HTR-8/SVneo (cell line): ENCODE measurements at places on chromosomes 3 and 15.

GRCh38 chr3:177795216-177795615 lies 597.9 kb upstream of the TBL1XR1 start:
- DNase-seq = no peak

DNA sequence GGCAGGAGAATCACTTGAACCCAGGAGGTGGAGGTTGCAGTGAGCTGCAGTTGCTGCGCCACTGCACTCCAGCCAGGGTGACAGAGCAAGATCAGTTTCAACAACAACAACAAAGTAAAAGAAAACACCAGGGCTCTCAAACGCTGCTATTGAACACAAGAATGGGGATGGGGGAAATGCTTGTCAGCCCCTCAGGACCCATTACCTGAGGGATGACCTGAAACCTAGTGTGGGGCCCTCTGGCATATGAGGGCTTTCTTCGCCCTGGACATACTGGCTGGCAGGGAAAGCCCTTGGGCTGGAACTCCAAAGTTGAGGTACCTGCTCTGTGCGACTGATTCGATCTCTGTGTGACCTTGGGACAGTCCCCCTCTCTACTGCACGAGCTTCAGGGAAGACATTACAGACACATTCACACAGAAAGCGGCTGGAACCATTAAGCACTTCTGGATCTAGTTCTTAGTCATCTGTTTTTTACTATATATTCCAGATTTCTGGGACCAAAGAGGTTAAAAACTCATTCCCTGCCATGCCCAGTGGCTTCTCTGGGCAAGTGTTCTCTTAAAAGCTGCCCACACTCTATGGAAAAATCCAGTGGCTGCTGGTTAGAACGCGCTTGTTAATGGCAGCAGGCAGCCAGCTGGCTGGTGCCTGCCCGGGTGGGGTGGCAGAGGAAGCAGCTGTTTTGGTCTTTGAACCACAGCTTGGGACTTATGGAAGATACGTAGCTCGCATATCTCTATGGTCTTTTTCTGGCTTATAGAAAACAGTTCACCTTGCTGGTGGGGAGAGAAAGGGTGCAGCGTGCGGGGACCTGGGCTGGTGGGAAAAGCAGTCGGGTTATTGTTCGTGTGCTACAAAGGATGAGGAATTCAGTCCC lies 57.2 kb downstream of the ATP1B3 start:
- DNase-seq = no peak

- no peak for DNase-seq
These were observed 510.5 kb downstream of the FOXP1 start for GRCh38 chr3:71072986-71073385.

GRCh38 chr3:134690226-134690625 lies 39.4 kb upstream of the KY start:
- DNase-seq = no peak

DNA sequence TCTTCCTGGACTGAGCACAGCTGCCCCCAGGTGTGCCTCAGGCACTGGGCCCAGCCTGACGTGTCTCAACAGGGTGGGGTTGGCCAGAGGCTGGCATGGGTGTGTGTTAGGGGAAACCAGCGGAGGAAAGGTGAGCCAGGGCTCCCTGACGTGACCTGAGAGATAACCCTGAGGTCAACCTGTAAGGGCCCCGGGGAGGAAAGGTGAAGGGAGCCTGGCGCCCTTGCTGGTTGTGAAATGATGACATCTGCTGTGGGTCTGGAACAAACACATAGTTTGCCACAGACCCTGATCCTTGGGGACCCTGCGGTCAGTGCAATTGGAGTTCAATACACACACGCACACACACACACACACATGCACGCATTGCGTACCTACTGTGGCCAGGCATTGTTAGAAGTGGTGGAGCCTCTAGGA lies 100.2 kb upstream of the TLE3 start:
- DNase-seq = no peak

DNA sequence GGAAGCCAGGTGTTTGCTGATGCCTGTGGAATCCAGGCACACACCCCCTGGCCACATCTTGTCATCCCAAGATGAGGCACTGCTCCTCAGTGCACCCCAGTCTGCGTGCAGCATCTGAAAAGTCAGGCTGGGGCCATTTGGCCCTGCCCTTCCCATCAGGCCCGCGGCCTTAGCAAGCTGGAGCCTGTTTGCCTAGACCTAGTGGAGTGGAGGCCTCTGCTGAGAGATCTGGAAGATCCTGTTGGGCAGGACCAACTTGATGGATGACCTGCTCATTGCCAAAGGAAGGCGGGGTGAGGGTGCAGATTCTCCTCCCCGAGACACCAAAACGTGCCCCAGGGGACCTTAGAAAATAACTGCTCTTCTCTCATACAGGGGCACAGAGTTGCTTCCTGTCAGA lies 220.2 kb downstream of the SHQ1 start:
- no peak for DNase-seq
